ENCODE measurements at places on chromosomes 7 and 10. TPM values are rescaled to one million over a fixed set of nuclear protein-coding genes. Genes with fewer than 3 reads are reported as not detected.
A peak's percentile ranks its signal among the peaks of the same experiment; 100 is the strongest.

The CALCR gene
- not detected for total RNA-seq

The TMEM176B gene
- not detected for total RNA-seq

DNA sequence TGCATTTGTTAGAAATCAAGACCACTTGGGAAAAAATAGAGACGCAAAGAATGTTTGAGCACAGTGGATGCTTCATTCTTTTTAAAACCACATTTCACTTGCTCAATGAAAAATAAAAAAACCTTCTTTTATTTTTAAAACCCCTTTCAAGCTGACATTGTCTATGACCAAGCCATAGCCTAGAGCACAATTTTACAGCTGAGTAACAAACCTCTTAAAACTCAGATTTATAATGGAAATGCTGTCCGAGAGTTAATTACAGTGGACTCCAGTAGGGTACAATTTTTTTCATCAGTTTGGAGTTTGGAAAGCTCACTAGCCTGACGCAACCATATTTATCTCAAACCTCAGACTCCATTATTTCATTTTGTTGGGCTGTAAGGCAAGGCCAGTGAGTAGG lies 116.3 kb downstream of the RNLS start:
- H3K36me3 ChIP-seq: no peaks in the 10 kb centered on the region
- no peaks in the 10 kb centered on the region for H3K27me3 ChIP-seq
- no peak overlapping the region for H3K4me3 ChIP-seq
- H3K27ac ChIP-seq: no peak overlapping the region

DNA sequence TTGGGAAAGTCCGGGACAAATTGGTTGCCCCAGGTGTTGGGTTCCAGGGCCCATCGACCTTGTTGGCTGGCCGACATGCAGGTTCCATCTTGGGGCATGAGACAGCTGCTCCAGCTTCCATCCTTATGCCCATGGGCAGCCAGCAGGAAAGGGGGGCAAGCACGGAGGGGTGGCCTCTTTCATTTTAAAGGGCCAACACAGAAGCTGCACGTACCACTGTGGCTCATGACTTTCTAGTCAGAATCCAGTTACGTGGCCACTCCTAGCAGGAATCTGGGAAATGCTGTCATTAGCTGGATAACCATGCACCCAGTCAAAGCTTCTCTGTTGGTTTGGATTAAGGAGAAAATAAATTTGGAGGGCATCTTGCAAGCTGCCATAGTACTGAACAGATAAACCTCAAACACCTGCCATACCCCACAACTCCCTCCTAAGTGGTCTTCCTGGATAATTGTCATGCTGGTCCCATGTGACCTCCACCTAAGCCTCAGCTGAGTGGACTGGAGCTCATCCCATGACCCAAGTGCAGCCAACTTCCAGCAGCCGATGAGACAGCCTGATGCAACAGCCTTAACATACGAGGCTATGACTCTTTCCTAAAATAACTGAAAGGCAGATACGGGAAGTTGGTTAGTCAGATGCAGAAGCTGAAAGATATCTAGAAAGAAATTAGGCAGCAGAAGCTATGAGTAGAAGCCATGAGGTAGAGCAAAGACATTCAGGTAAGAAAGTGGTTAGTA lies 21.4 kb upstream of the GSDME start:
- peaks cover 10% of the 10 kb centered on the region for H3K4me1 ChIP-seq
- peak; percentile 45 for DNase-seq
- H3K27me3 ChIP-seq: no peaks in the 10 kb centered on the region
- H3K27ac ChIP-seq: peak overlapping the region; percentile 69
- peaks cover 4% of the 10 kb centered on the region for H3K36me3 ChIP-seq
- H3K4me3 ChIP-seq: no peak overlapping the region

DNA sequence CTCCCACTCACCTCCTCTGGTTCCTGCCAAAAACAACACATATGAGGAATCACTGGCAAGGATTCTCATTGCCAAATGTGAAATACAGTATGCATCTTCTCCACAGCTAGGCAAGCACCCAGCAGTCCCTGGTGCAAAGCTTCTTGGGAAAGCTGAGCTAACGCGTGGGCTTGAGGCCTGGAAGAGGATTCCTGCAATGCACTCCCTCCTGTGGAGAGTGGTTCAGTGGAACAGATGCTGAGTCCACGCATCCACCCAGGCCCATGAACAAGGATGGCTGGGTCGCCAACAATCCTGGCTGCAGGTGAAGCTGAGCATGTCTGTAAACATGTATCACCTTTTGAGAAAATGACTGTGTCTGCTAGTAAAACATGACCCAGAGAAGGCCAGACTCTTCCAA lies 113.2 kb upstream of the CHST15 start:
- no peaks in the 10 kb centered on the region for H3K27me3 ChIP-seq
- DNase-seq: no peak
- no peak overlapping the region for H3K4me3 ChIP-seq
- H3K4me1 ChIP-seq: no peaks in the 10 kb centered on the region

The PDGFA gene
- total RNA-seq: 5.3 TPM

DNA sequence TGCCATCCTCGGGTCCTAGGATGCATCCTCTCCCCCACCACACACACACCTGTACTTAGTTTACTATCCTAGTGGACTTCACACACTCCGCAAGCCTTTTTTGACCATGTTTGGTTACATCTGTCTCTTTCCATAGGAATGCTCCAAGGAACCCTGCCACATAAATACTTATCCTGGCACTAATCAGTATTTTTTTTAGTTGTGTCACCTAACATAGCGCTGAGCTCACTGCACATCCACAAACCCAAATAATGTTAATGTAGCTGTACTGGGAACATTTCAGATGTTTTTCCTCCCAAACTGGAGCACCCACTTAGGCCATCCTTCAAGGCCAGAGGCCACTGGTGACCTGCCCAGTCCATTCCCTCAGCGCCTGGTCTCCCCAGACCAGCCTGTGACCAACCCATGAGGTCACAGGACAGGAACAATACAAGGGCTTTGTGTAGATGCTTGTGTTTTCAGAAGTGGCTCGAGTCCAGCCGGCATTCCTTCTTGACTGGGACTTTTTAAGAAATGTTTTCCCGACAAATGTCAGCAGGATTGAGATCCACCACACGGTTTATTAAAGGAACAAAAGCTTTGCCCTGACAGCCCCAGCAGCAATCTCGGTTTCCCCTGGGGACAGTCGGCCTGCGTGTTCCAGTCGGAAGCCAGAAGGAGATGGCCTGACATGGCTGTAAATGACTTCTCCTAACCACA lies 181.4 kb downstream of the JCAD start:
- H3K27me3 ChIP-seq: peaks cover 22% of the 10 kb centered on the region
- H3K4me3 ChIP-seq: no peak overlapping the region
- DNase-seq: no peak
- H3K27ac ChIP-seq: no peak overlapping the region

The UFSP1 gene
- 1.7 TPM for total RNA-seq

DNA sequence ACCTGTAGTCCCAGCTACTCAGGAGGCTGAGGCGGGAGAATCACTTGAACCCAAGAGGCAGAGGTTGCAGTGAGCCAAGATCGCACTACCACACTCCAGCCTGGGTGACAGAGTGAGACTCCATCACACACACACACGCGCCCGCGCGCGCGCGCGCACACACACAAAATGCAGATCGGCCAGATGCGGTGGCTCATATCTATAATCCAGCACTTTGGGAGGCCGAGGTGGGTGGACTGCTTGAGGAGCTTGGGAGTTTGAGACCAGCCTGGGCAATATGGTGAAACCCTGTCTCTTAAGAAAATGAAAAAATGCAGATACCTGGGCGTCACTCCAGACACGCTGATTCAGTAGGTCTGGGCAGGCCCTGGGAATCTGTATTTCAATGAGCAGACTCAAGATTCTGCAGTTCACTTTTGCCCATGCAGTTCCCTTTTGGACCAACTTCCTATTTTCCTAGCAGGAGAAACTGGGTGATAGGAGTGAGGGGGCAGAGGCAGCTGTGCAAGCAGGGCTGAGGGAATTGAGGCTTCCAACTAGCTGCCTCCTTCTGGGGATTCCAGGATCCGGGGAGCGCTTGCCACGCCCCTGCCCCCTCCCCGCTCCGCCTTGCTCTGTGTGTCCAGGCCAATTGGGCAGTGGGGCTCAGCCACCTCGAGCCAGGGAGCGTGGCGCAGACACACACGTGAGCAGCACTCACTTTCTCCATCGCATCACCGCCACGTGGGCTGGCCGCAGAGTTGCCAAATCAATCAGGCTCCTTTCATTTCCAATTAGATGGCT lies 173.6 kb downstream of the SH3PXD2A start:
- DNase-seq: no peak
- peaks cover 20% of the 10 kb centered on the region for H3K4me1 ChIP-seq
- no peaks in the 10 kb centered on the region for H3K27me3 ChIP-seq
- H3K4me3 ChIP-seq: no peak overlapping the region

- no peak overlapping the region for H3K27ac ChIP-seq
- peaks cover 74% of the 10 kb centered on the region for H3K4me1 ChIP-seq
- H3K4me3 ChIP-seq: no peak overlapping the region
- peaks cover 10% of the 10 kb centered on the region for H3K36me3 ChIP-seq
- H3K27me3 ChIP-seq: no peaks in the 10 kb centered on the region
Measured at GRCh38 chr7:151514461-151515275, 5.0 kb downstream of the RHEB start.

Data from activated CD4-positive, alpha-beta T cell treated with anti-CD3 and anti-CD28 coated beads for 36 hours (primary cell).